ENCODE measurements at places on chromosomes 1 and 21.
A peak's percentile ranks its signal among the peaks of the same experiment; 100 is the strongest.

- DNase-seq, result no peak
These were observed 152.8 kb upstream of the UBE2U start for GRCh38 chr1:64050601-64051000.

DNA sequence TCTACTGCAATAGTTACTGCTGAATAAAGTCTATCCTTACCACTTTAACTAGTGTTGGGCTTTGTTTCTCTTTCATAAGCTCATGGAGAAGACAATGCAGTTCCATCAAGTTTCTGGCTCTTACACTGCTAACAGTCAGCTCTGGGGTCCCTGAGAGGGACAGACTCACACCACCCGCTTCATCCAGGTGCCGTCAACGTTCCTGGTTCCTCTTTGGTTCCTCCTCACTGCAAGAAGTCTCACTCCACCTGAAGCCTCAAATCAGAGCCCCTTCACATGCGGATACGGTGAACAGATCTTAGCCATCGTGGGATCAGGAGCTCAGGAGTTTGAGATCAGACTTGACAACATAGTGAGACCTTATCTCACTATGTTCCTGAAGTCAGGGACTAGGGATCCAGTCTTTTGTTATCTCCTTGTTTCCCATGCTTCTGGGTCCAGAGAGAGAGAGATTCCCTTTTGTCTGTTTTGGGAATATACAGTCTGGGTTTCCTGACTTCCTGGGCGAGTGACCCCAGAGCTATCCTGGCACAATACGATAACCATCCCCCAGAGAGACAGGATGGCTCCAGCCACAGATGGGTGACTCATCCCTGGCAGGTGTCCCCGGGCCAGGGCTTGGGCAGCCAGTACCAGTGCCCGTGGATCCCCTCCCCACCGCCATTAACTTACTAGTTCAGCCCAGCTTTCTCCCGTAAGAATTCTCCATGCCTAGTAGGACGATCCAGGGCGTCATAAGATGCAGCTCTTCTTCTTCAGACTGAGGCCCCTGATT lies 14.3 kb upstream of the PCP4 start:
- DNase-seq, result no peak

GRCh38 chr1:70079546-70079945 lies 125.8 kb downstream of the LRRC40 start:
- no peak for DNase-seq

DNA sequence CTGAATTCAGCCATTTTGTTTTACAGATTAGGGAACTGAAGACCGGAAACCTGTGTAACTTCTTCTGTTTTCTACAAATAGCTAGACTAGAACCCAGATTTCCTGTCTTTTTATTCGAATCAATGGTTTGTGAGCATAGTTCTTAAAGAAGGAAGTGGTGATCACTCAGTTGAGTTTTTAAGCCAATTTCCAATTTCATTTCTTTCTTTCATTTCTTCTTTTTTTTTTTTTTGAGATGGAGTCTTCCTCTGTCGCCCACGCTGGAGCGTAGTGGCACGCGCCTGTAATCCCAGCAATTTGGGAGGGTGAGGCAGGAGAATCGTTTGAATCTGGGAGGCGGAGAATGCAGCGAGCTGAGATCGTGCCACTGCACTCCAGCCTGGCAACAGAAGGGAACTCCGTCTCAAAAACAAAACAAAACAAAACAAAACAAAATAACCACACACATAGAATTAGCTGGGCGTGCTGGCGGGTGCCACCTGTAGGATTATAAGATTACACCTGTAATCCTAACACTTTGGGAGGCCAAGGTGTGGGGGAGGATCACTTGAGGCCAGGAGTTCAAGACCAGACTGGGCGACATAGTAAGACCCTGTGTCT lies 3.0 kb upstream of the MDM4 start:
- no peak for DNase-seq

DNA sequence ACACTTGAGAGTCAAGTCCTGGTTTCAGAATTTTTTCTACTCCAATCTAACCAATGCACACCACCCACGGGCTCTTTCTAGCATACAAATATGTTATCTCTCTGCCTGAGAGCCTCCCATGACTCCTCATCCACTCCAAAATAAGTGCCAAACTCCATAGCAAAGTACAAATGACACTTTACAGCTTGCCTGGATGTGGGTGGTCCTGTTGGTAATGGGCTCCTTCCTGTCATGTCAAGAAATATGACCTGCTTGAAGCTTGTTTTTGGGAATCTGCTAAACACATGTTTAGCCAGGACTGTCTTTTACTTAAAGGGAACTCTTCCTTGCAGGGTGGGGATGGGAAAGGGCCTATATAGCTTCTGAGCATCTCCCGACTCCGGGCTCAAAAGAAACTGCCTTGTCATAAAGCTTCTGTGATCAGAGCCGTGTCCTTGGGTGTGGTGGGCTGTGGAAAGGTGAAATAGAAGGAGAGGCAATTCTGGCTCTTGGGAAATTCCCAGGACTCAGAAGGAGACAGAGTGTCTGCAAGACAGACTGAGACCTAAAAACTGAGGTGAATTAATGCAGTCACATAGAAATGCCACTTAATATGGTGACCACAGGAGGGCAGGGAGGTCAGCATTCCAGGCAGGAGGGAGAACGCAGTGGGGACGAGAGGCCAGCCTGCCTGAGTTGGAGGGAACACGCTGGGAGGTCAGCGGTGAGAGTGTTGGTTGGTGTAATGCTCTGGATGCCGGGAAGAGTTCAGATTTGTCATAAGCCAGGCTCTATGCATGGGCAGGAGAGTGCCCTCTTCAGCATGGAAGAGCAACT lies 6.1 kb upstream of the IGFN1 start:
- DNase-seq, result peak; percentile 87

- DNase-seq, result no peak
These were observed 6.2 kb upstream of the LBR start for GRCh38 chr1:225434046-225434445.

DNA sequence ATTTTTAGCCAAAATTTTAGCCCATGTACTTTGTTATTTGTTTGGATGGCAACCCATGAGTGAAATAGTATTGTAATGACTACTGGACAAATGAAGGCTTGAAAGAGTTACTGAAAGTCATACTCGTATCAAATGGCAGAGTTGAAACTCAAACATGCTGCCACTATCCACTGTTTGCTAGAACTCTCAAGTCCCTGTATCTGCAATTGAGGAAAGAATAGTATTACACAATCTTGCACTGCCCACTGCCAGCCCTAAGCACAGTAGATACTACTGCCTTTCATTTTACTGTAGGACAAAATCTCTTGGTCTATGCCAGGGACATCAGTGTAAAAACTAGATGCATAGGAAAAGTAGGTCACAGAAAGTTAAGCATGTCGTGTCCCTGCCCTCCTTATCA lies 581.1 kb upstream of the PLXNA2 start:
- no peak for DNase-seq

DNA sequence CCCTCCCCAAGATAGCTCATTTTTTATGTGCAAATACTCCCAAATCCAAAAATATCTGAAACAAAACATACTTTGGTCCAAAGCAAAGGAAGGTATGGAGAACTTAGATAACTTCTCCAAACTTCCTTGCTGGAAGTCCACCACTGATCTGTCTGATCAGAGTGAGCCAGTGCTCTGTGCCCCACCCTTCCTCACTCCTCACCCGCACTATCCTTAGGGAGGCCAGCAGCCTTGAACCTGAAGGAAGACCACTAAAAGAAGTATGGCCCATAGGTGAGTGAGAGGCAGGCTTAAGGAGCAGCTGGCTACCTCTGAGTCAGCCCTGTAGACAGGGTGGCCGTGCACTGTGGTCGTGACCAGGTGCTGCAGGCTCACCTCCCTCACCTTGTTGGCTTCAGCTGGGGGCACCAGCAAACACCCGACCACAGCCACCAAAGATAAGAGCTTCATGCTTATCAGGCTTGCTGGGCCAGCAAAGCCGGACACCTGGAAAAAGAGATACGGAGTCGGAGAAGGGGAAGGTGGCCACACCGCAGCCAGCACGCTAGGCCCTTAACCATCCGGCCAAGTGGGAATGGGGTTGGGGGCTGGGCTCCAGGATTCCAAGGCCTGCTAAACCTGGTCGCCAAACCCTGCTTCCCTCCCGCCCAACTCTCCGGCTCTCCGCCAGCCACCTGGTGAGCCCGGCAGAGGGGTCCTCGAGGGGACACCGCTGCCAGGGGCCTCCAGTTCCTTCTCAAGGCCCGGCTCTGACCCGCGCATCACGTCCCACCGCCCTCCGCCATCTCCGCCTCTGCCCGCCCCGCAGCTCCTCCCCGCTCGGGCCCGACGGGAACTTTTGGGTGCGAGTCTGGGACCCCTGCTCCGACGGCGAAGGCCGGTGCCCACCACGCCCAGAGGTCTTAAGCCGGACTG lies 543 bp downstream of the TMEM9 start:
- no peak for DNase-seq

DNA sequence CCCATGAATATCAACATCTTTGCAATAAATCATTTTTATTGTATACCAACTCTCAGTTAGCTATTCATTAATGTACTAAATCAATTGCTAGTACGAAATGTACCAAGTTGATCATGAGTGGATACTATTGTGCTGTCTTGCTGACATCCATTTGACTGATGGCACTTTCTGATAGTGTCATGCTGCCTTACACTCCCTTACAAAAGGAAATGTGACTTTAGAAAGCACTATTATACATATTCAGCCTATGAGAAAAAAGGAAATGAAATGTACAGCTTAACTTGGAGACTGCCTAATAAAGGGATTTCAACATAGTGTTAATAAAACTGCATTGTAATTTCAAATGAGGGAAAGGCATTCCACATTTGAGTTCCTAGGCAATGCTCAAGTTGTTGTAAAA lies 52.2 kb downstream of the PLA2G4A start:
- DNase-seq, result no peak

Data from foreskin fibroblast (primary cell).